Suppressor macrophage (primary cell): ENCODE measurements at places on chromosomes 16 and 17.
A peak's percentile ranks its signal among the peaks of the same experiment; 100 is the strongest.

DNA sequence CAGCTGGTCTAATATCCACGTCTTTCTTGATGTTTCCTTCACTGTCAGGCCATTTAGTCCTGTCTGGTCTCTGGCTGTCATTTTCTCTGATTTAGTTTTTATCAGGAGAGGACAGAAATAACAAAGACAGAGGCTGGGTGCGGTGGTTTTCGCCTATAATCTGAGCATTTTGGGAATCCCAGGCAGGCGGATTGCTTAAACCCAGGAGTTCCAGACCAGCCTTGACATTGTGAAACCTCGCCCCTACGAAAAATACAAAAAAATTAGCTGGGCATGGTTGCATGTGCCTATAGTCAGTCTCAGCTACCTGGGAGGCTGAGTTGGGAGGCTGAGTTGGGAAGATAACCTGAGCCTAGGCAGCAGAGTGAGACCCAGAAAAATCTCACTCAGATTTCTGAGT lies 7.1 kb downstream of the SRCAP start:
- no peak for DNase-seq

DNA sequence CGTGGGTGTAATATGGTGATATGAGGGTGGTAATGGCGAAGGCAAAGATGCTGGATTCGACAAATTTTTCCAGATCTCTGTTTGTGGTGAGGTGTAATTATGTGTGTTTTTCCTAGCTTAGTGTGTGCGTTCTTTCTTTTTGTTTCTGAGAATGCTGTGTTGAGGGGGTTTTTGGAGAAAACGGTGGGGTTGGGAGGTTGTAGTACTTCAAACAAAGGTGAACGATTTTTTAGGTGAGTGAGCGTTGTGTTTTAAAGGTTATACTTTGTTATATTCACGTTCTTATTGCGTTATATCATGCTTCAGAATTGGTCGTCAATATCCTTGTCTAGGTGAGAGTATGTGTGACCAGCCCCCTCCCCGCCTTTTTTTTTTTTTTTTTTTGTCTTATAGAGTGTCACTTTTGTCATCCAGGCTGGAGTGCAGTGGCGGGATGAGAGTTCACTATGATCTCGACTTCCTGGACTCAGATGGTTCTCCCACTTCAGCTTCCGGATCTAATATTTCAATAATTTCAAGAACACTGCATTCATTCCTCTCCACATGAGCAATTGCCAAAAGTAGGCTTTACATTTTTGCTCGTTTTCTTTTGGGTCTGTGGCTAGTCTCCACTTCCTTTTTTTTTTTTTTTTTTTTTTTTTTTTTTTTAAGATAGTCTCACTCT lies 82.2 kb upstream of the RNU2-1 start:
- DNase-seq, result no peak

GRCh38 chr17:80444644-80444979 lies 29.6 kb downstream of the ENDOV start:
- DNase-seq, result no peak

DNA sequence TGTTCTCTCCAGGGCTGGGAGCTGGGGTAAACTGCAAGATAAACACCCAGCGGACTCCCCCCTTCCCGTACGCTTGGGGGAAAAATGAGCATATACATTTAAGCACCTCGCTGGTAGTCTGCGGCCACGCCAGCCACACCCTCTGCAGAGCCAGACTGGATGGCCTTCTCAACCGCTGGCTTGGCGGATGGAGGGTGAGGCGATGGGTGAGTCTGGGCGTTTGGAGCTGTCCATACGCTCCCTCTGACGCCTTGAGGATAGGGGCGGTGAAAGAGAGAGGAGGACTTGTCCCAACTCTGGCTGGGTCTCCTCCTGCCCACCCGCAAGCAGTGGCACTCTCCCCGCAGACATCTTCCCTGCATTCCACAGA lies 1.0 kb downstream of the ITGA3 start:
- no peak for DNase-seq

DNA sequence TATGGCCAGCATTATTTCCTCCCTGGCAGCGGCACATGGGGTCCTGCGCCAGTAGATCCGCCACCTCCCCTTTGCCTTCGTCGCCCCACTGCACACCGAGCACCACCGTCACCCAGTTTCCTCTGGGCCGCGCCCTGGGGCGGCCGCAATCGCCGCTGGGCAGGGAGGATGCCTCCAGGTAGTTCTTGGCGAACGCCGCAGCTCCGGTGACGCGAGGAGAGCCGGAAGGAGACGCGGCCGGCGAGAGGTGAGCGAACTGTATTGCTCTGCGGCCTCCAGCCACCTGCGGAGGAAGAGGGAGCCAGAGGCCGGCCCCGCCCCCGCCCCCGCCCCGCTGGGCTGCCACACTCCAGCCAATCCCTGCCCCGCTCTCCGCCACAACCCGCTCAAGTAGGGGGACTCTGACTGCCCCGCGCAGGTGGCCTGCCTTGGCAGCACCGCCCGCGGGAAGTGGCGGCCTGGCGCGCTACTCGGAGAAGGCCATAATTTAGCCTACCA lies 11.8 kb upstream of the SLFN13 start:
- peak; percentile 21 for DNase-seq

- no peak for DNase-seq
Observed at GRCh38 chr16:86354641-86355513, 155.4 kb upstream of the FOXF1 start.

DNA sequence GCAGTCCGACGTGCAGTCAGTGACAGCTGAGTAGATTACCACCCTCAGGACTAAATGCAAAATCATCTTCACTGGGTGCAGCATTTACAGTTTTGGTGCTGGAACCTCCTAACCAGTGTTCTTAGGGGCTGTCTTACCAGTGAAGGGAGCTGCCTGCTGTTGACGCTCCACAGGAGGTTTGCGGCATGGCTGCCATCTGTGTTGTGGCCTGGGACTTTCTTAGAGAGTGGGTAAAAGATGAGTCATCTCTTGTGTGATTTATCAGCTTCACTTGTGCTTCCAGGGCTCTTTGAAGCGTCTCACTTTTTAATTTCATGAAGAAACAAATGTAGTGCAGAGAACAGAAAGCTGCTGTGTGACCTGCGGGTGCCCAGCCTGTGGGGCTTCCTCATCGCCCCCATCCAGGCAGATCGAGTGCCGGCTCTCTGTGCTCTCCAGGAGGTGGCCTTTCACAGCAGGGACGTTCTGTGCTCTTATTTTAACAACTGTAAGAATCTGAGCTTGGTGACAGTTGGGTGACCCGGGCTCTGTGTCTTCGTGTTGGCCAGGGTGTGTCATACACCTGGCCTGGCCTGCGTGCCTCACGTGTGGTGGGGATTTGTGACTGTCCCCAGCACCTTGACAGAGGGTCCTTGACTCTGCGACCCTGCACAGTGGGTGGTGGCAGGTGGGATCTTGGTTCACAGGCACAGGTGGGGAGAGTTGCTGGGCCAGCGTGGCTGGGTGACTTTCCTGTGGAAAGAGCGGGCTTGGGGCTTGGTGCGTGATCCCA lies 24.3 kb upstream of the ZNF750 start:
- peak; percentile 60 for DNase-seq
